ENCODE measurements at places on chromosomes 7 and 10. TPM values are rescaled to one million over a fixed set of nuclear protein-coding genes. Genes with fewer than 3 reads are reported as not detected.

Gene GNAT3
- total RNA-seq = not detected

DNA sequence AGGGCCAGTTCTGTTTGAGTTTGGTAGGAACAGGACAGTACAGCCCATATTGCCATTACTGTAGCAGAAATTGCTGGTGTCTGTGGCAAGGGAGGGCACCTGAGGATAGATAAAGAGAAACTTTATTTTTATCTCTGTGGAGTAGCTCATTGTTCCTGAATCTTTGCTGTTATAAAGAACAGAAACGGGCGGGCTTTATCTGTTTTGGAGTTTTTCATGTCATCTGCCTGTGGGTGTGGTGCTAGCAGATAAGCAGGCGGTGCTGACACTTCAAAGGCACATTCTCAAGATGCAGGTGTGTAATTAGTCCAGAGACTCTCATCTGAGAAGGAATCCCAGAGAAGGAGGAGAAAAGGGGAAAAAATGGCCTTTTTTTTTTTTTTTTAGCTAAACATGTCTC lies 11.5 kb downstream of the ZNF273 start:
- peaks cover 65% of the 10 kb centered on the region for H3K36me3 ChIP-seq
- H3K4me3 ChIP-seq = no peak overlapping the region
- H3K27ac ChIP-seq = no peak overlapping the region
- H3K27me3 ChIP-seq = no peaks in the 10 kb centered on the region
- peaks cover 6% of the 10 kb centered on the region for H3K4me1 ChIP-seq

DNA sequence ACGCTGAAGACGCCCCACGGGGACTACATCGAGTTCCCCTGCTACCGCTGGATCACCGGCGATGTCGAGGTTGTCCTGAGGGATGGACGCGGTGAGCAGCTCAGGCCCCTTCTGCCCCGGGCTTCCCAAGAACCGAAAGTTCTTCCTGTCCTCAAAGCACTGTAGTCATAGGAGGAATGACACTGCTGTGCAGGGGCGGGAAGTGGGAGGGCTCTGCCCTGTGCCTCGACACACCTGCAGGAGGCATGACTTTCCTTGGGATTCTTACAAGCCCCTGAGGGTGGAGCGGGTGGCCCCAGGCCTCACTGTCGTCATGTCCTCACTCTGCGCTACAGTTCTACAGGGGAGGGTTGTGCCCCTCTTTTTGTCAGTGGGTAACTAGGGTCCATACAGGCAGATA lies 8.6 kb downstream of the ALOX5 start:
- no peaks in the 10 kb centered on the region for H3K27me3 ChIP-seq
- DNase-seq = no peak
- H3K4me1 ChIP-seq = peaks cover 3% of the 10 kb centered on the region
- H3K27ac ChIP-seq = no peak overlapping the region
- H3K4me3 ChIP-seq = no peak overlapping the region

DNA sequence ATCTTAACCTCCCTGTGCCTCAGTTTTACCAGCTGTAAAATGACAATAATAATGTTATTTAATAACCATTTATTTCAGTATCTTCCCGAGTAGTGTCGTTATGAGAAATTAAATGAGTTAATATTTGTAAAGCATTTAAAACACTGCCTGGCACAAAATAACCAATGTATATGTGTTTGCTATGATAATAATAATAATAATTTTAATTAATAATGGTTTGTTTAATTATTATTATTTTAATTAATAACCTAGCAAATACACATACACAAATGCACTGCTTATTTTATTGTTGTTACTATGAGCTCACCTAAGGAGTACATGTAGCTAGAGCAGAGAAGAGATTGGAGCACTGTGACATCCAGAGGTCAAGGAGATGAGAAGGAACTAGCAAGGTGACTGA lies 18.2 kb upstream of the GPNMB start:
- no peak overlapping the region for H3K4me3 ChIP-seq
- H3K27ac ChIP-seq = no peak overlapping the region
- no peaks in the 10 kb centered on the region for H3K4me1 ChIP-seq
- DNase-seq = no peak
- no peaks in the 10 kb centered on the region for H3K36me3 ChIP-seq
- H3K27me3 ChIP-seq = no peaks in the 10 kb centered on the region

GRCh38 chr10:4241724-4242345 lies 456.8 kb upstream of the KLF6 start:
- peaks cover 25% of the 10 kb centered on the region for H3K4me1 ChIP-seq
- H3K27me3 ChIP-seq = peaks cover 5% of the 10 kb centered on the region
- H3K4me3 ChIP-seq = no peak overlapping the region
- H3K27ac ChIP-seq = no peak overlapping the region
- no peaks in the 10 kb centered on the region for H3K36me3 ChIP-seq

GRCh38 chr10:34599026-34599795 lies 215.9 kb downstream of the PARD3 start:
- H3K4me3 ChIP-seq = no peak overlapping the region
- no peaks in the 10 kb centered on the region for H3K4me1 ChIP-seq
- H3K27ac ChIP-seq = no peak overlapping the region
- no peak for DNase-seq

DNA sequence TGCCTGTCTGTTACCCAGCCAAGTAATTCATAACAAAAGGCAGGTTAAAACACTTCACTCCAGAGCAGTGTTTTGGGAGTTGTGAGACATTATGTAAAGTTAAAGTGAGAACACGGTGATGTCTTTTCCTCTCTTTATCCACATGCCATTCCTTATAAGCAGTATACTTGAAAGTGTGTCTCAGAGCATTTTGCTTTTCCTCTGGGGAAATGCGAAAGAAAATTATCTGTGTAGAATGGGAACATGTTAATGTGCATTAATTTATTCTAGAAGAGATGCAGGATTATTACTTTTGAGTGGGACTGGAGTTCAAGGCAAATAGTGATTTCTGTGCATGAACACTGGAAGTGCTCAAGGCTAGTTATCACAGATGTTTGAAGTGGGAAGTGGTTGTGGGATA lies 170.4 kb downstream of the PLXDC2 start:
- H3K4me1 ChIP-seq = no peaks in the 10 kb centered on the region
- no peaks in the 10 kb centered on the region for H3K27me3 ChIP-seq
- no peaks in the 10 kb centered on the region for H3K36me3 ChIP-seq
- H3K4me3 ChIP-seq = no peak overlapping the region
- H3K27ac ChIP-seq = no peak overlapping the region
- DNase-seq = no peak

- DNase-seq = no peak
- no peaks in the 10 kb centered on the region for H3K36me3 ChIP-seq
- no peaks in the 10 kb centered on the region for H3K27me3 ChIP-seq
- no peak overlapping the region for H3K27ac ChIP-seq
- no peaks in the 10 kb centered on the region for H3K4me1 ChIP-seq
- no peak overlapping the region for H3K4me3 ChIP-seq
Measured at GRCh38 chr10:2688958-2689357, 378.4 kb upstream of the PFKP start.

- no peak overlapping the region for H3K4me3 ChIP-seq
- peaks cover 11% of the 10 kb centered on the region for H3K36me3 ChIP-seq
- DNase-seq = no peak
- H3K4me1 ChIP-seq = peaks cover 17% of the 10 kb centered on the region
- no peaks in the 10 kb centered on the region for H3K27me3 ChIP-seq
Measured at GRCh38 chr10:50387732-50388073, 136.4 kb upstream of the ASAH2 start.

GRCh38 chr7:101556453-101556968 lies 72.6 kb downstream of the MYL10 start:
- peaks cover 3% of the 10 kb centered on the region for H3K27me3 ChIP-seq
- H3K36me3 ChIP-seq = no peaks in the 10 kb centered on the region
- H3K4me3 ChIP-seq = no peak overlapping the region
- no peaks in the 10 kb centered on the region for H3K4me1 ChIP-seq
- no peak for DNase-seq
- H3K27ac ChIP-seq = no peak overlapping the region

DNA sequence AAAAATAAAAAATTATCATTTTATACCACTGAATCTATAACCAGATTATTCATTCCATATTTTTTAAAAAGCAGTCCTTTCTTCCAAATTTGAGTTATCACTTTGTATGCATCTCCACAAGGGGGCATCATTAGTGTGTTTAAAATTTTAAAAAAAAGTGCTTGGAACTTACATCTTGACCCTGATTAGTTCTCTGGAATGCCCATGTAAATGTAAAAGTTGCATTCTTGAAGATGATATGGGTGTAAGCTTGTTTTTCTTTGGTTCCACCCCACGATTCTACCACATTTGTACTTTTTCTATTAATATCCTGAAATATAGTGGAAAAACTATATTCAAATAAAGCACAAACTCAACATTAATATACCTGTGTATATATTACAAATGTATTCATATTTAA lies 144.9 kb downstream of the ELAPOR2 start:
- H3K27ac ChIP-seq = no peak overlapping the region
- DNase-seq = no peak
- no peak overlapping the region for H3K4me3 ChIP-seq
- no peaks in the 10 kb centered on the region for H3K36me3 ChIP-seq
